ENCODE measurements at places on chromosomes 7 and 10.

DNA sequence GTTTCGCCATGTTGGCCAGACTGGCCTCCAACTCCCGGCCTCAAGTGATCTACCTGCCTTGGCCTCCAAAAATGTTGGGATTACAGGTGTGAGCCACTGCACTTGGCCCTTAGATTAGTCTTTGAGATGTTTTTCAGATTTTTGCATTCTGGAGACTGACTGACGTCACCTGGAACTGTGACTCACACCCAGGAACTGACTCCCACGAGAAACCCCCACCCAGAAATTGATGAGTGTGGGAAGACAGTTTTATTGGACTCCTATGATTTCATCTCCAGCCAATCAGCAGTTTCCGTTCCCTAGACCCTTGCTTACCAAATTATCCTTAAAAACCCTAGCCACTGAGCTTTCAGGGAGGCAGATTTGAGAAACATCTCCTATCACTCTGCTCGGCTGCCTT lies 867.3 kb downstream of the TYW1 start:
- no peak for DNase-seq

DNA sequence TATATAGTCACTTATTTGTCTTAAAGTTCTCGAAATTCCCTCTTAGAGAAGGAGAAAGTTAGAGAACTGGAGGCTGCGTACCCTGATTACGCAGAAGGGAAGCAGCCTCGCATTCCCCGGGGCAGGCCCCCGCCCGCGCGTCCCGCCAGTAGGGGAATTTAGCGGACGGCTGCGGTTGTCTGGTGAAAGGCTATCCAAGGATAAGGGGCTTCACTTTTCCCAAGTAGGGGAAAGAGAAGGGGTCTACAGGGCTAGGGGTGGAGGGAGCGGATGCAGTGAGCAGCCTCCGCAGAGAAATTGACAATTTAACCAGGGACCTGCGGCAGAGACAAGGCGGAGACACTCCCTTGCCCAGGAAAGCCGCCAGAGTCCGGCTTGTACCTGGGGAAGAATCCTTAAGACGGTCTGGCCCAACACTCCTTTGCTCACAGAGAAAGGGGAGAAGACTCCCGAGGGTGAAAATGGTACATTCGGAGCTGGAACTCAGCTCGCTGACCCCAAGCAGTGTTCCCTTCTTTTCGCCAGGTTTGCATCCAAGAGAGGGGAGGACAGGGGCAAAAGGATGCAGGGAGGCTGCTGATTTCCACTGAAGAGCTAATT lies 994 bp upstream of the MAGI2 start:
- peak; percentile 47 for DNase-seq

DNA sequence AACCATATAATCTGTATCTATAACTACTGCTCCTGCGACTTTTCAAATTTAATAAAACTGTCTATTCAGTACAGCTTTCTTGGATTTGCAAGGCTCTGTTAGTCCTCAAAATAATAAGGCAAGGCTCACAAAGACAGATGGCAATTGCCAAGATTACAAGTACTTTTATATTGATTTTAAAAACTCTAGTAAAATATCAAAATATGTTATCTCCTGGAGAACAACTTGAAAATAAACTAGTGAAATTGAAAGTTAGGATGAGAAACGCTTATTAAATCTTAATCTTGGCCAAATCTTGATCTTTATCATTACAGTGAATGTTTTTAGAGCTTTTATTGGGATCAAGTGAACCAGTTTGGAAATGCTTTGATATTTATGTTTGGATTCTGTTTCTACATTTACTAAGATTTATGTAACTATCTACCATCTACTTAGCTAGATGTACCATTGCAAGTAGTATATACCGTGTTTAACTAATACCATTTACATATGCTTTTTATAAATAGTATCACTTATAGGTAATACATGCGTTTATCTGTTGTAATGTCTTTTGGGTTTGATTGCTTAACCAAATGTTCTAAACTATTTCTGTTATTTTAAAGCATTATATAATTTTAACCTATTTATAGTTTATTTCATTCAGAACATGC lies 70.0 kb downstream of the CABCOCO1 start:
- no peak for DNase-seq

DNA sequence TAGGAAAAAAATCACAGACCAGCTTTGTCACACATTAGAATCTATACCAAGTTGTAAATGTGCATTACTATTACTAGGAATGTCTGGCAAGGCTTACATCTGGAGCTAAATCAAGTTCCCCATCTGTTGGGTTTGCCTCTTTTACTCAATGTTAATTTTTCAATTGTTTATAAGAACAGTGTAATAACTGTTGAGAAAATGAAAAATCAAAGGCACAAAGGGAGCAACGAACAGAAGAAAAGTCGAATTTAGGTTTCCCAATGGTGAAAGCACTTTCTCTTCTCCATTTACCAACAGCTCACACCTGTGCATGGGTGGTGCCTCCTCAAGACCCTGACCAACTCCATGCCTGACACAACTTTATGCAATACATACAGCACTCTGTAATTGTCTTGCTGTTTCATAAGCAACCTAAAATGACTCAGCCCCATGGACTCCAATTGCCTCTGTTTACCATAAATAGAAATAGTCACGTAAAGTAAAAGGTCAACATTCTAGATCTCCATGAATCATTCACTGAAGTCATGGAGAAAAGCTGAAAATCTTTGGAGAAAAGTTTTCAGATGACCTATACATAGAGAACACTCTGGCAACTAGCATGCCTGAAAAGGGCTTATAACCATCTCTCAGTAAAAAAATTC lies 95.5 kb upstream of the KCNIP2 start:
- DNase-seq: no peak

- DNase-seq: peak; percentile 33
Observed at GRCh38 chr10:104680467-104681401, 39.6 kb downstream of the SORCS3 start.

- no peak for DNase-seq
Observed at GRCh38 chr7:41709621-41710020, 6.7 kb upstream of the INHBA start.

DNA sequence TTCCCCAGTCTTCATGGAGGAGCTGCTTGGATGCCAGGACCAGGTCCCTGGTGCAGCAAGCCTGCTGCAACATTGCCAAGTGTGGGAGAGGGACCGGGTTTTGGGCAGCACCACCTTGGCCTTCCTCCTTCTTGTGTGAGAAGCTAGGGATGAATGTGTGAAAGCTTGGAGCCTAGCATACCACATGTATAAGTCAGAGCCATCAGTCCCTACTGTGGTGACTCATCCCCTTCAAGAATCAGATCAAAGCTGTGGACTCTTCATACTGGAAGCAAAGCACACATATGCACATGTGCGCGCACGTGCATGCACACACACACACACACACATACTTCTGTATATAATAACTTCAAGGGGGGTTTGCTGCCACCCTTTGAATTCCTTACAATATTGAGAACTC lies 527.8 kb downstream of the LRMDA start:
- no peak for DNase-seq

DNA sequence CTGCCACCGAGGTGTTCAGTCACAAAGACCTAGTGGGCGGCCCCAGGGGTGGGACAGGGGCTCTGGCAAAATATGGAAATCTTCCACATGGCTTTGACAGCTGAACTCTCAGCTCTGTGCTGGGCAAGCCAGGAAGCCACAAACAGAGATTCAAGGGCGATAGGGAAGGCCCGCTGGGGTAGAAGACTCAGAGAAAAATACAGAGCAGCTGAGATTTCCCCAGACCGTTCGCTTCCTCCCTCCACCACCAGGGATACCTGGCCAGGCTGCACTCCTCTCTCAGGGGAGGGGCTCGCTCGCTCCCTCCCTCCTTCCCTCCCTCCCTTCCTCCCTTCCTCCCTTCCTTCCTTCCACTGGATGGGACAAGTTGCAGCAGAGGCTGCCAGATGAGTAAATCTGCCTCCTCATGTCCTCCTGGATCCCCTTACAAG lies 260.5 kb downstream of the PRPF18 start:
- DNase-seq: no peak

GRCh38 chr10:29635711-29636144 lies 957 bp upstream of the SVIL start:
- no peak for DNase-seq

GRCh38 chr7:111006691-111007090 lies 84.2 kb upstream of the LRRN3 start:
- no peak for DNase-seq

DNA sequence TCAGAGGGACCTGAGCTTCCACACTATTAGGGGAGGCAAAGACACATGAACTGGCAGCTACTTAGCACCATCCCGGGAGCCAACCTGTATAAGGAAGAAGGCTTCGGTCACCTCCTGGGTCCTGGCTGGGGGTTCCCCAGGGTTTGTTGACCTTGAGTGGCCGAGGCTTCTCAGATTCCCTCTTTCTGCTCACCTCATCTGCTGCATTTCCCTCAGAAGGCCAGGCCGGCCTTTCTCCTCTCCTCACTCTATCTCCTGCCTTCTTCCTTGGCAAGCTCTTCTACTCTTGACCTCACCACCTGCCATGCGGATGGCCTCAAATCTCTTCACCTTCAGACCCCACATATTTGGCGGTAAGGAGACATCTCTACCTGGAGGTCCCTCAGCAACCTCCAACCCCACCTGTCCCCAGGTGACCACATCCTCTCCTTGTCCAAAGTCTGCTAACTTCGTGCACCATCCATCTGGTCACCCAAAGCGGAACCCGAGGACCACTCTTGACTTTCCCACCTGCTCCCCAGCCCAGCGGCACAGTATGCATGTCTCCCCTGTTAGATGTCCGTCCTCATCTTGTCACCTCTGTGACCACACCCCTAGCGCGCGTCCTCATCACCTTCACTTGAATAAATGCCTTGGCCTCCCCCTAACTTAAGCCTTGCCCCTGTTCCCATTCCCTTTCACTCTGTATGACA lies 133.8 kb upstream of the UNC5B start:
- DNase-seq: no peak

- DNase-seq: no peak
Observed at GRCh38 chr7:95089414-95090315, 182.3 kb downstream of the PPP1R9A start.

DNA sequence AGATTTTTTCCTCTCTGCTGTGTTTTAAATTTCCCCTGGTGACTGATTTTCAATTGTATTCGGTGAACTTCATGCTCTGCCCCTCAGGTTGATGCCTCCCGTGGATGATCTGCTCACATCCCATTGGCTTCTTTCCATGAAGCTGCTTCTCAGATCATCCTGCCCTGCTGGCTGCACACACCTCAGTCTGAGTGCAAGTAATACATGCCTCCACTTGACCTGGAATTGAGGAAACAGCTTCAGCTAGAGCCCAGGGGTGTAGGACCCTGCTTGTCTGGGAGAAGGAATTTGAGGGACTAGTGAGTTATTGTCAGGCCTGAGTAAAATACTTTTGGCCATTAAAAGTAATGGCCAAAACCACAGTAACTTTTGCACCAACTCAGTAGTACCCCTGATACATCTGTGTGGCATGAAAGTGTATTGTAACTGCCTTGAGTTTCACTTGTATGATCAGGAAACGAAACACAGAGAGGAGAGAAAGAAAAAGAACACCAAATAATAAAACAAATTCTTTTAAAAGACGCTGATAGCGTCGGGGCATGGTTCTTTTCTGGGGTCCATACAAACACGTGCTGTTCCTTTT lies 49.4 kb downstream of the SPAM1 start:
- DNase-seq: no peak

DNA sequence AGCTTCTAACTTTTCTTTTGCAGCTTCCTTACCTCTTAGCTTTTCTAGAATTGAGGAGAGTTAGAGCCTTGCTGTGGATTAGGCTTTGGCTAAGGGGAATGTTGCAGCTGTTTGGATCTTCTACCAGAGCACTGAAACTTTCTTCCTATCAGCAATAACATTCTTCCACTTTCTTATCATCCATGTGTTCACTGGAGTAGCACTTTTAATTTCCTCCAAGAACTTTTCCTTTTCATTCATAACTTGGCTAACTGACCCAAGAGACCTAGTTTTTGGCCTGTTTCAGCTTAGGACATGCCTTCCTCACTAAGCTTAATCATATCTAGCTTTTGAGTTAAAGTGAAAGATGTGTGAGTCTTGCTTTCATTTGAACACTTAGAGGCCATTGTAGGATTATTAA lies 19.6 kb downstream of the MINPP1 start:
- DNase-seq: no peak

DNA sequence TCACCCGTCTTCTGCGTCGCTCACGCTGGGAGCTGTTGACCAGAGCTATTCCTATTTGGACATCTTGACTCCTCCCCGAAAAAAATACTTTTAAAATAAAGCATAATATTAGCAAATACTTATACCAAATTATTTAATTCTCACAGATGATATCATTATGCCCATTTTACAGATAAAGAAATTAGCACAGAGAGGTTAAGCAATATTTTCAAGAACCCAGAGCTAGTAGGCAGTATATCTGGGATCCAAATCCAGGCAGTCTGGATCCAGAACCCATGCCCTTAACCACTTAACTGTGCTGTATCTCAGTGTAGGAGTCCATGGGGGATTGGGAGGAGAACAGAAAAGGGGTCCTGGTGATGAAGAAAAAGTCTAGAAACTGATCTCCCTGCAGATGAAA lies 6.1 kb downstream of the IQUB start:
- no peak for DNase-seq

DNA sequence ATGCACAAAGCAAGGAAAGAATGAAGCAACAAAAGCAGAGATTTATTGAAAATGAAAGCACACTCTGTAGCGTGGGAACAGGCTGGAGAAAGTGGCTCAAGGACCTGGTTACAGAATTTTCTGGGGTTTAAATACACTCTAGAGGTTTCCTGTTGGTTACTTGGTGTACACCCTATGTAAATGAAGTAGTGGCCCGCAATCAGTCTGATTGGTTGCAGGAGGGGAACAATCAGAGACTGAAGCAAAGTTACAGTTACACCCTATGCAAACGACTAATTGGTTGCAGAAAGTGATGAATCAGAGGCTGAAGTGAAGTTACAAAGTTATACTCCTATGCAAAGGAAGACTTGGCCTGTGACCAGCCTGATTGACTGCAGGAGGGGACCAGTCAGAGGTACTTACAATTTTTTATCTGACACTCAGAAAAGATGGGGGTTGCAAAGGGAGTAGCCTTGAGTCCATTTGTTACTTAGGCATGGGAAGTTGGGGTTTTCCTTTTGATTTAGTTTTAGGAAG lies 3.6 kb upstream of the MTPN start:
- no peak for DNase-seq

DNA sequence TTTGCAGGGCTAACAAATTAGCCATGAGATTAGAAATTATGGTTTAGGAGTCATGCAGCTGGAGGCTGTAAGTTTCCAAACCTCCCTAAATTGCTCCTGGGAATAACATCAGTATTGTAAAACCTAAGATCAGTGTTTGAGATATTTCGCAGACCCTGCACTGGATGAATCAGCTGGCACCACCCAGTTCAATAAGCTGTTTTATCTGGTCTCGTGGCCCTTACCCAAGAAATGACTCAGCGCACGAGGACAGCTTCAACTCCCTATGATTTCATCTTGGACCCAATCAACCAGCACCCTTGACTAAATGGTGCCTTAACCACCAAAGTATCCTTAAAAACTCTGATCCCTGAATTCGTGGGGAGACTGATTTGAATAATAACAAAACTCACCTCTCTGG lies 482.0 kb upstream of the PCDH15 start:
- DNase-seq: no peak

DNA sequence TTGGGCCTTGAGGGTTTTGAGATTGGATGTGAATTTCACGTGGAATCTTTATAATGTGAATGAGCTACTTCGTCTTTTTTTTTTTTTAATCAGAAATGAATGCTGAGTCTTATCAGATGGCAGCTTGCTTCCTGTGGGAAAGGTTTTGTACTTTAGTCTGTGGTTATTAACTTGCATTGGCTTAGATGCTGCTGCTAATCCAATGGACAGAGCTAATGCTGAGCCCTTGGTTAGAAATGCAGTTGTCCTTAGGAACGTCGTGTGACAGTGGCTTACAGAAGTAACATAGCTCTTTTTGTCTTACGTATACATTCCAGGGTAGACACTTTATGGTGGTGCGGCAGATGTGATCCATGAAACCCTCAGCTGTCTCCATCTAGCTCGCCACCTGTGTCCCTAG lies 32.8 kb downstream of the ADCY1 start:
- DNase-seq: no peak
